Activated B cell treated with CpG ODN at 0.5 μM for 24 hours (primary cell): ENCODE measurements at places on chromosomes 12 and 14.

DNA sequence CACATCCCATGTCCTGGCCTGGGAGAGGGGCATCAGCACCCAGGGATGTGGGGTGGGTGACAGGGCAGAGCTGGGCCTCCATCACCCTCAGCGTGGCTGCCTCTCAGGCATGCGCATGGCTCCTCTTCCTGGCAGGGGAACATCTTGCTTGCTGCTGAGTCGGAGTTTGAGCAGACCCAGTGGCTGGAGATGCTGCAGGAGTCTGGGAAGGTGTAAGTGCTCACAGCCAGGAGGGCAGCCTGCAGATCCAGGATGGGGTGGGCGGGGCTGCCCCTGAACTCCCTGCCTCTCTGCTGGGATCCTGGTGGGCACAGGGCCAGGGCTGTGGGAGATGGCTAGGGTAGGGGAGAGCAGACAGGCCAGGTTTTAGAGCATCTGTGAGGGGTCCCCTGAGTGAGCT is 16.2 kb downstream of the PLEKHD1 start:
- H3K4me3 ChIP-seq, result no peak overlapping the region
- H3K27me3 ChIP-seq, result peaks cover 8% of the 10 kb centered on the region
- DNase-seq, result no peak
- no peak overlapping the region for H3K27ac ChIP-seq

- DNase-seq, result no peak
- peaks cover 8% of the 10 kb centered on the region for H3K36me3 ChIP-seq
- no peaks in the 10 kb centered on the region for H3K27me3 ChIP-seq
- H3K4me3 ChIP-seq, result no peak overlapping the region
- peaks cover 12% of the 10 kb centered on the region for H3K4me1 ChIP-seq
Observed at GRCh38 chr12:53224897-53225634, 6.9 kb downstream of the RARG start.

GRCh38 chr12:130375296-130376287 is 37.9 kb downstream of the PIWIL1 start:
- no peak overlapping the region for H3K27ac ChIP-seq
- DNase-seq, result no peak
- H3K27me3 ChIP-seq, result peaks cover 4% of the 10 kb centered on the region
- H3K4me3 ChIP-seq, result no peak overlapping the region
- H3K4me1 ChIP-seq, result no peaks in the 10 kb centered on the region
- H3K36me3 ChIP-seq, result no peaks in the 10 kb centered on the region

GRCh38 chr12:53733051-53733806 is 6.0 kb upstream of the CALCOCO1 start:
- no peak overlapping the region for H3K27ac ChIP-seq
- no peaks in the 10 kb centered on the region for H3K36me3 ChIP-seq
- peaks cover 41% of the 10 kb centered on the region for H3K27me3 ChIP-seq

DNA sequence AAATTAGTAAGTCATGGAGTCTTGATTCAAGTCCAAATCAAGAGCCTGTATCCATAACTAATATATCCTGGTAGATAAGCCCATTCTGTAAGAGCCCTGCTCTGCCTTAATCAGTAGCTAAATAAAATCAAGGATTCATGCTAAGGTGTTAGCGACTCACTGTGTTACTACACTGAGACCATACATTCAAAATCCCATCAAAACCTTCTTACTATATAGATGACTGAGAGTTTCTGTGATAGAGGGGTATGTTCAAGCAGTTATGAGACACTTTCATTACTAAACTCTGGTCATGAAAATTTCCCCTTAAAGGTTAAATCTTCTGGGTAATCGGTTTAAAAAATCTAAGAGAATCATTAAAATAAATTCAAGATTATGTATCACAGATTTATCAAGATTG is 78.5 kb downstream of the MDGA2 start:
- H3K36me3 ChIP-seq, result no peaks in the 10 kb centered on the region
- no peaks in the 10 kb centered on the region for H3K27me3 ChIP-seq
- H3K27ac ChIP-seq, result no peak overlapping the region
- H3K4me3 ChIP-seq, result no peak overlapping the region

- no peak overlapping the region for H3K27ac ChIP-seq
- no peaks in the 10 kb centered on the region for H3K36me3 ChIP-seq
- DNase-seq, result no peak
- peaks cover 6% of the 10 kb centered on the region for H3K4me1 ChIP-seq
- H3K4me3 ChIP-seq, result no peak overlapping the region
- peaks cover 27% of the 10 kb centered on the region for H3K27me3 ChIP-seq
Observed at GRCh38 chr12:122199484-122200355, 3.8 kb upstream of the B3GNT4 start.

- no peak overlapping the region for H3K4me3 ChIP-seq
- peaks cover 7% of the 10 kb centered on the region for H3K4me1 ChIP-seq
- peaks cover 57% of the 10 kb centered on the region for H3K27me3 ChIP-seq
- no peak overlapping the region for H3K27ac ChIP-seq
- no peaks in the 10 kb centered on the region for H3K36me3 ChIP-seq
Observed at GRCh38 chr14:88327497-88327896, 4.4 kb upstream of the KCNK10 start.

- no peaks in the 10 kb centered on the region for H3K27me3 ChIP-seq
- DNase-seq, result no peak
- no peaks in the 10 kb centered on the region for H3K36me3 ChIP-seq
- H3K27ac ChIP-seq, result no peak overlapping the region
- no peaks in the 10 kb centered on the region for H3K4me1 ChIP-seq
- no peak overlapping the region for H3K4me3 ChIP-seq
Observed at GRCh38 chr12:77213319-77213718, 147.9 kb upstream of the E2F7 start.

- peak overlapping the region; percentile 90 for H3K27ac ChIP-seq
- peaks cover 3% of the 10 kb centered on the region for H3K36me3 ChIP-seq
- H3K27me3 ChIP-seq, result no peaks in the 10 kb centered on the region
- peaks cover 69% of the 10 kb centered on the region for H3K4me1 ChIP-seq
- H3K4me3 ChIP-seq, result peak overlapping the region; percentile 3
Observed at GRCh38 chr12:89948271-89949175, 239.9 kb upstream of the ATP2B1 start.

DNA sequence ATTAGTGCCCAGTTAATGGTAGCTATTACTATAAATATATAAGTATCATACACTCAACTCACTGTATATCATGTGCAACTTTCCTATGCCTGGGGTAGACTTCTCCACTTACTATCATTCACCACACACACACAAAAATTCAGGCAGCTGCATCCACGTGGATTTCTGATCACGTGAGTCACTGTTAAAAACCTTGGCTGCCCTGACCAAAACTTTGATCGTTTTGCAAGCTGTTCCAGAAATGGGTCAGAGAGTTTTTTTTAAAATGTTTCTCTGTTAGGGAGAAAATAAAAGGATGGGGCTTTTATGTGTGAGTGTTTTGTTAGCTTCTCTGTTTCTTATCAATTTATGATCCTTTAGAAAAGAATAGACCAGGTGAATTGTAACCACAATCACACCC is 198.2 kb upstream of the CNOT2 start:
- H3K4me3 ChIP-seq, result no peak overlapping the region
- no peak overlapping the region for H3K27ac ChIP-seq
- H3K4me1 ChIP-seq, result peaks cover 5% of the 10 kb centered on the region

DNA sequence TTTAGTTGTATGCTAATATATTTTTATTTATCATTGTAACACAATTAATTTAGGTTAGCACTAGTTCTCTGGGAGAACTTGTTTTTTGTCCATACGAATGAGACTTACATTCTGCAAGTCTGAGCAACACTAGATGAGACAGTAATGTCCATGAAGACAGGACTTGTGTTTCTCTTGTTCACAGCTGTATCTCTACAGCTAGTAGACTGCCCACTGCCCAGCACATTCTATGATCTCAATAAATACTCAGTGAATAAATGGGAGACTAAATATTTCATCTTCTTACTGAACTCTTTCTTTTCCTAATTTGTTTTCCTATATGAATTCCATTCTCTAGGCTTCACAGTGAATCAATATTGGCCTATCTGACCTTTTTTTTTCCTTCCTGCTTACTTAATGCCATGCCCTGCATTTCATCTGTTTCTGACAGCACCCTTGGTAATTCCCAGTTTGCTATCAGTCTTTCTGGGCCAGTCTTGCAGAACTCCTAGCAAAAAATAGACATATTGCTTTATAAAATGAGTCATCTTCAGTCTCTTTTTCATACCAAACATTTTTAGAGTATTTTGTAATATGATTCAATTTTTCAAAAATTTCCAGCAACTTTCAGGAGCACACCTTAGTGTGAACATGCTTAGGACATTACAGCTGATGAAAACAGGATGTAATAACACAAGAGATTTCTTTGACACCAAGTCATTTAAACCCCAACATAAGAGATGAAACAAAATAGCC is 185.5 kb upstream of the ATP2B1 start:
- no peak for DNase-seq
- peak overlapping the region; percentile 72 for H3K27ac ChIP-seq
- no peaks in the 10 kb centered on the region for H3K36me3 ChIP-seq

DNA sequence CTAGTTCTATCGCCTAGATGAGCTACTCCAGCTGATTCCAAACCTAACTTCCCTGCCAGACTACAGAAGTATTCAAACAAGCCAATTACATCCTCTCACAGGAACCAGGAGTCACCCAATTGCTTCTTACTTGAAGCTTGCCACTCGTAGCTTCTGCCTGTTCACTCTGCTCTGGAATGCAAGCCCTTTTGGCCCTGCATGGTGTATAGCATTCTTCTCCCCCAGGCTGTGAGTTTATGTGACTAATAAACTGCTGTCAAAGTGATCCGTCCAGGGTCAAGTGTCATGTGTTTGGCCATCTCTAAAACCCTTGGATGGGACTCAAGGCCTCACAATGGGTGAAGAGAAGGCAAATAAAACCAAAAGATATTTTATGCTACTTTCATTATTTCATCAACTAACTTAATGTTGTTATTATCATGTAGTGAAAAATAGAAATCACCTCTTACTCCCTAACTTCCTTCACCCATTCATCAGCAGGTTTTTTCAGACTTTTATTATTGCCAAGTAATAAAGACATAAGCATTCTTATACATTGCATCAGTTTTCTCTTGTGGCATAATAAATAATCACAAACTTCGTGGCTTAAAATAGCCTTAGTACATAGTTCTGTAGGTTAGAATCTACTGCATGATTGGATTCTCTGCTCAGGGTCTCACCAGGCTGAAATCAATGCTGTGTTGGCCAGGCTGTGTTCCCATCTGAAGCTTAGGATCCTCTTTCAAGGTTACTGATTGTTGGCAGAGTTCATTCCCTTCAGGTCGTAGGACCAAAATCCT is 1981.7 kb upstream of the FLRT2 start:
- no peaks in the 10 kb centered on the region for H3K27me3 ChIP-seq
- H3K4me3 ChIP-seq, result no peak overlapping the region
- DNase-seq, result no peak
- H3K27ac ChIP-seq, result no peak overlapping the region
- no peaks in the 10 kb centered on the region for H3K36me3 ChIP-seq

DNA sequence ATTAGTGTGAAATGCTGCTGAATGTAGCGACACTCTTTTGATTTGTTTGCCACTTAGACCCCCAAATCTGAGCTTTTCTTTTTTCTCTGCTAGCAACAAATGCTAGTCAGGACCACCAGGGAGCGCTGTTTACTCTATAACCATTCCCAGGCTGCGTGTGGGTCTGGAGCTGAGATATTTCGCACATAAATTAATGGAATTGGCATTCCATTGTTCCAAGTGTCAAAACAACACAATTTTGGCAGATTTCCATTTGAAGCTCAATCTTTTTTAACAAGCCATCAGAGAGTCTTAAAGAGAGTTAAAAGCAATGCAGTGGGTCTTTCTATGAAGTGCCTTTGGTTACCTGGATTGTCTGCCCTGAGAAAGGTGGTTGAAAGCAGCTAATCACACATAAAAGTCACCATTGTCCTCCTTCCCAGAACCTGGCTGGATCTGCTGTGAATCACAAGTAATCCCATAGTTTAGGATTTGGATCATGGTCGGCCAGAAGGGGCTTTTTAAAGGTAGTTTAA is 7.4 kb upstream of the TMEM132C start:
- no peaks in the 10 kb centered on the region for H3K36me3 ChIP-seq
- no peak overlapping the region for H3K4me3 ChIP-seq
- peaks cover 5% of the 10 kb centered on the region for H3K27me3 ChIP-seq
- no peaks in the 10 kb centered on the region for H3K4me1 ChIP-seq
- H3K27ac ChIP-seq, result no peak overlapping the region

GRCh38 chr12:2397356-2398045 is 344.7 kb downstream of the CACNA1C start:
- H3K27me3 ChIP-seq, result no peaks in the 10 kb centered on the region
- DNase-seq, result no peak
- no peak overlapping the region for H3K27ac ChIP-seq
- H3K4me1 ChIP-seq, result no peaks in the 10 kb centered on the region
- H3K36me3 ChIP-seq, result no peaks in the 10 kb centered on the region

DNA sequence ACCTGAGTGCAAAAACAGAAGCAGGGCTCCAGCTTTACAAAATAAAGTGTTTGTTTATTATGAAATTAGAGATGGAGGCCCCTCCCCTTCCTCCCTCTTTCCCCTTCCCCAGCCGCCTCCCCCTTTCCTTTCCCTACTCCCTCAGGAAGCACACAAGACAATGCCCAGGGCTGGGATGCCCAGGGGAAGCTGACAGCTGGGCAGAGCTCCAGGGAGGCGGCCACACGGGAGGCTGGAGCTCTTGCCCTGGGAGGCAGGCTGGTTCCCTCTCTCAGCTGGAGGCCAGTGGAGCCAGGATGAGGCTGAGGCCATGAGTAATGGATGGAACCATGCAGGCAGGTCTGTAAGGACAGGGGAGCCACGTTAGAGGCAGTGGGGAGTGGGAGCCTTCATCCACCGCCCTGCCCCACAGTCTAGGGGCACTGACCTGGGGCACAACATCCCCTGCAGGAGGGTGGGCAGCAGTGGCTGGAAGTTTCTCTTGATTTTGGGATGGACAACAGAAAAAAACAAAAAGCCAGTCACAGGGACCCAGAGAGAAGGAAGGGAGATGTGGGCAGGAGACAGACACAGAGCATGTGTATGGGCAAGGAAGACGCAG is 5.1 kb downstream of the PSMB11 start:
- H3K4me3 ChIP-seq, result no peak overlapping the region
- H3K36me3 ChIP-seq, result no peaks in the 10 kb centered on the region
- no peak for DNase-seq
- H3K27me3 ChIP-seq, result peaks cover 4% of the 10 kb centered on the region
- H3K4me1 ChIP-seq, result no peaks in the 10 kb centered on the region

DNA sequence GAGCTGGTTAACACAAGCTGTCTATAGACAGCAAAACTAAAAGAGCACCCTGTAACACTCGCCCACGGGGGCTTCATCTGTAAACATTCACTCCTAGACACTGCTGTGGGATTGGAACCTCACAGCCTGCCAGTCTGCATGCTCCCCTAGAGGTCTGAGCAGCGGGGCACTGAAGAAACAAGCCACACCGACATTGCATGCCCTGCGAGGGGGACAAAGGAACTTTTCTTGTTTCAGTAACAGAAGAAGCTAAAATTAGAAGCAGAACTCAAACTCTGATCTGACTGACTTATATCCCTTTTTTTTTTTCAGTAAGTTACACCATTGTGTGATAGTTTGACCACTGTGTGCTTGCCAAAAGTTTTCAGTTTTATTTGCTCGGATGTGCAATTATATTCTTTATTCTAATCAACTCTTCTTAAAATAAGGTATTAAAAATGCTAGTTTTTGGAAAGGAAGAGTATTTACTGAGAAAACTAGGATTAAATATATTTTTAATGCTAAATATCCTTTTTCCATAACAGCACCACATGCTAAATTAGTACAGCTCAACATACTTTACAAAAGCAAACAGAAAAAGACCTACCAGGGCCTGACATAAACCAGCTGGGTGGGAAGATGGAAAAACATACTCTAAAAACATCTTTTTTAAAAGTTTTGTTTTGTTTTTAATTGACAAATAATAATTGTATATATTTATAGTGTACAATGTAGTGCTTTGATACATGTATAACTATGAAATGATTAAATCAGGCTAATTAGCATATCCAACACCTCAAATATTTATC is 100.2 kb downstream of the EPS8 start:
- DNase-seq, result no peak
- H3K4me3 ChIP-seq, result no peak overlapping the region
- peaks cover 12% of the 10 kb centered on the region for H3K4me1 ChIP-seq
- no peaks in the 10 kb centered on the region for H3K27me3 ChIP-seq
- H3K36me3 ChIP-seq, result no peaks in the 10 kb centered on the region
